Stimulated activated CD4-positive, alpha-beta T cell treated with anti-CD3 and anti-CD28 coated beads, Interleukin-1b, Interleukin-23, amount 100 ng/mL, for 1 hour (primary cell): ENCODE measurements at places on chromosomes 5 and 9.

DNA sequence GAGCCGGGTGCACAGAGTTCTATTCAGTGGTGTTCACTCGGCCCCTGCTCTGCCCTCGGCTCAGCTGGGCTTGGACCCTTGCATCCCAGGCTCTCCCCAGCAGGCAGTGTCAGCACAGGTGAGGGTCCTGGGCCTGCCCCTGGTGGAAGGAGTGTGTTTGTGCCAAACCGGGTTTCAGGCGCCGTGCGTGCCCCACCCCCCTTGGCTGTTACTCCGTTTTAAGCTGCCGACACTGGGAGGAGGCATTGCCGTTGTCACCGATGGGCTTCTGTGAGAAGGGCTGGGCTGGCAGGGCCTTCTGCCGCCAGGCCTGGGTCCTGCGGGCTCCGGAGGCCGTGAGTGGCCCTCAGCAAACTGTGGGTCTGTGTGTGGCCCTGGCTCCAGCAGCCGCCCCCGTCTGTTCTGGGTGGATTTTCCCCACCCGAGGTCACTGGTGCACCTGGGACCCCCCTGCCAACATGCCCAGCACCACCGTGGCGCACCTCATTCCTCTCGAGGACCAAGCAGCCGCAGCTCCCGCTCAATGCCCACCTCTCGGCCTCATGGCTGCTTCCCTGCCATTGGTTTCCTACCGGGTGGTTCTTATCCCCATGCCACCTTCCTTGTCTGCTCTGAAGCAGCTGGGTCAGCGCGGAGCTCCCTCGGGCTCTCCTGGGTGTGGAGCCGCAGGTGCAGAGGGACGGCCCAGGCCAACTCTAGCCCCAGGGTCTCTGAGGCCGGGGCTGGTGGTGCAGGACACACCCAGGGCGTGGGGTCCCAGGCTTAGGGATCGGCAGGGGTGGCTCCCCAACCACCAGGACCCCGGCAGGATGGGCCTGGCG is 44.3 kb upstream of the EXOC3 start:
- no peak for DNase-seq

DNA sequence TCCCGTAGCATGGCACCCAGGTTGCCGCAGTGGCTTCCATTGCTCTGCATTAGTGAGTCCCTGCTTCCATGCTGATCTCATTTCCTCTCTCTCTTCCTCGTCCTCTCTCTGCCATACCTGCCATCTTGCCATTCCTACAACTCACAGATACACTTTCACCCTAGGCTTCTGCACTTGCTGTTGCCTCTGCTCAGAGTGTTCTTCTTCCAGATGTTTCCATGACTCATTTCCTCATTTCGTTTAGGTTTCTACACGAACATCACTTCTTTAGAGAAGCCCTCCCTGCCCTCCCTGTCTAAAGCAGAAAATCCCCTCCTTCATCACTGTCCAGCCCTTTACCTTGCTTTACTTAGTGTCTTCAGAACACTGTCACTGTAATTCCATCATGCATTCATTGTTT is 115.2 kb upstream of the WWC1 start:
- no peak for DNase-seq

GRCh38 chr9:113375057-113376023 is 1.4 kb downstream of the HDHD3 start:
- no peak for DNase-seq

- no peak for DNase-seq
These were observed 194.1 kb downstream of the AOPEP start for GRCh38 chr9:94920420-94921091.

GRCh38 chr5:74272024-74272775 is 368.3 kb downstream of the ENC1 start:
- no peak for DNase-seq

DNA sequence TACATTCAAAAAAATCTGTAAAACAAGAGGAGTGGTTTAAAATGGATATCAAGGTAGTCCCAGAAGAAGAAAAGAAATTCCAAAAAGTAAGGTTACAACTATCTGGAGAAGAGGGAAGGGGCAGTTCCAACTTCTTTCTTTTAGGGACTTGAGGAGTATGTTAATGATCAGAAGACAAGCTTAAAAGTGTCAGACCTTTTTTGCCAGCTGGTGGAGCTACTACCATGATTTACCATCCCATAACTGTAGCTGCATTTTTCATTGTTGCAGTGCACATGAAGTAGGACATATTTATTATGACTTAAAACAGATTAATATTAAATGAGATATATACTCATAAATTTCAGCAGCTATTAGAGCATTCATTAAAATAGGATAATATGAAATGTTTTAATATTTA is 158.5 kb upstream of the RGS7BP start:
- DNase-seq, result no peak
